Thymus (tissue), 14 donors: ENCODE measurements at places on chromosomes 16 and 17. TPM values are rescaled to one million over a fixed set of nuclear protein-coding genes. Genes with fewer than 3 reads are reported as not detected.

The CTRB2 gene
- total RNA-seq = not detected

GRCh38 chr17:1047177-1047878, 50.4 kb downstream of the TIMM22 start:
- H3K27me3 ChIP-seq = no peaks in the 10 kb centered on the region
- no peak overlapping the region for H3K4me3 ChIP-seq
- no peak for DNase-seq
- H3K27ac ChIP-seq = no peak overlapping the region
- peaks cover 3% of the 10 kb centered on the region for H3K36me3 ChIP-seq

GRCh38 chr16:4051591-4051990, 64.7 kb downstream of the ADCY9 start:
- no peak overlapping the region for H3K27ac ChIP-seq
- peaks cover 9% of the 10 kb centered on the region for H3K27me3 ChIP-seq
- no peaks in the 10 kb centered on the region for H3K4me1 ChIP-seq

DNA sequence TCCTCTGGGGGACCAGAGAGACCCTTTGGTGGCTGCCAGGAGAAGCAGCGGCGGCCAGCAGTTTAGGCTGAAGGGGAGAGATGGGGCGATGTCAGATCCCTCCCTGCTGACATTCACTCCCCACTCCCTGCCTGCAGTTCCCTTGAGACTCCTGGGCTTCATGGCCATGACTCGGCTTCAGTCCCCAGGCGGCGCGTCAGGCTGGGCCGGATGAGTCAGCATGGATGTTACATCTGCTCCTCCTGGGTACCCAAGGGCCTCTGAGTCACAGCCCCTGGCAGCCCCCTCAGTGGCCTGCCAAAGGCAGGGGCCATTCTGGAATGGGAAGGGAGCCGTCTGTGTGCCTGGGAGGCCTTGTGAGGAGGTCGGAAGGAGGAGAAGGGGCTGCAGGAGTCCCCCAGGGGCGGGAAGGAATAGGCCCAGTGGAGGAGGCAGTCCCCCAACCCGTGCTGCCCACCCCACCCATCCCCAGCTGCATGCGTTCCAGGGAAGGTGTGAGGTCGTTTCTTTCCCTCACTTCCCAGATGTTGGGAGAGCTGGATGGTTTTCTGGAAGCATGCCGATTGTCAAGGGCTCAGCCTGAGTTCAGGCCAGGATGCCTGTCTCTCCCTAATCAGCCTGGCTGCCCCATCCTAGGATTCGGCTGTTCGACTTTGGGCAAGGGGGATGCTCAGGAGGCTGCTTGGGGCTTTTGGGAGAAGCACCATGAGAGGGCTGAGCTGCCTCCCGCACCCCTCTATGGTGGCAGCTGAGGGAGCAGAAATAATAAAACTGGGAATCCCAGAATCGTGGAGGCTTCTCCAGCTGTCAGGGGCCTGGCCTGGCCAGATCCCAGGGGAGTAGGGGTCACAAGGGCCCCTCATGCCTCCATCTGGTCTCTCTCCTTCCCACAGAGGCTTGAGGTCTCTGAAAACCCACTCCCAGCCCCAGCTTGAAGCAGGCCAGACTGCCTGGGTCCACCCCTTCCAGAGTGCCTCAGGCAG, 9.7 kb downstream of the RHBDL3 start:
- peaks cover 25% of the 10 kb centered on the region for H3K27me3 ChIP-seq
- H3K27ac ChIP-seq = no peak overlapping the region
- H3K36me3 ChIP-seq = no peaks in the 10 kb centered on the region
- no peaks in the 10 kb centered on the region for H3K4me1 ChIP-seq
- no peak for DNase-seq
- H3K4me3 ChIP-seq = no peak overlapping the region

DNA sequence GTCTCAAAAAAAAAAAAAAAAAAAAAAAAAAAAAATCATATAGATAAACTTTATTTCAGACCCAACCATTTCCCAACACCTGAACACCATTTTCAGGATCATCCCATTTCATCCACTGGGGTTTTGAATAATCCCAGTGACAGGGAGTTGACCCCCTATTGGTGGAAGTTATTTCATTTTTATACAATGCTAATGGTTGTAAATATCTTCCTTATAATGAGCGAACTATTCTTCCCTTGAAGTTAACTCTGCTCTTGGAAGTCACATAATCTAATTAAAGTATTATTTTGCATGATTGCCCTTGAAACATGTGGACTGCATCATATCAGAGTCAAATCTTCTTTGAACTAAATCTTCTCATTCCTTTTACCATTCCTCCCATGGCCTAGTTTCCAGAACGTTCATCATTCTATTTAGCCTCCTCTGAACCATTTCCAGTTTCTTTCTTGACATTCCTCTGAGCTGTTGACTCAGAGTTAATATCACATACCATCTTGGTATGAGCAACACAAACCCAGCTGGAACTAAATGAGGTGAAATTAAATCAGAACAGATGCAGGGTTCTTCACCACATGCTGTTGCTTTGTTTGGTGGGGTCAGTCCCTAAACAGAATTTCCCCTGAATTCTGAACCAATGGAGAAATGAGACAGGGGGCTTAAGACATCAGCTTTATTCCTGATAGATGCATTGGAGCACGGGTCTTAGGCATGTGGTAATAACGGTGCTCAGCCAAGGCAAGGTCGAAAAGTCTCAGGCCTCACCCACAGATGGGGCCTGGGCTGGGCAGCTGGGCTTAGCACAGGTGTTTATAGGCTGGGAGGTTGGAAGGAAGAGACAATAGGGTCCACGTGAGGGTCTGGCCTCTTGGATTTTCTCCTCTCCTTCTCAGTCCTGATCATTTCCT, 8.9 kb downstream of the HSD17B2 start:
- no peaks in the 10 kb centered on the region for H3K4me1 ChIP-seq
- peaks cover 2% of the 10 kb centered on the region for H3K27me3 ChIP-seq
- no peaks in the 10 kb centered on the region for H3K36me3 ChIP-seq
- no peak for DNase-seq
- no peak overlapping the region for H3K27ac ChIP-seq
- no peak overlapping the region for H3K4me3 ChIP-seq

GRCh38 chr17:8697323-8697741, 47.3 kb downstream of the CCDC42 start:
- peaks cover 4% of the 10 kb centered on the region for H3K27me3 ChIP-seq
- H3K36me3 ChIP-seq = no peaks in the 10 kb centered on the region
- DNase-seq = no peak

- no peak overlapping the region for H3K27ac ChIP-seq
- no peaks in the 10 kb centered on the region for H3K36me3 ChIP-seq
- no peaks in the 10 kb centered on the region for H3K4me1 ChIP-seq
- H3K4me3 ChIP-seq = no peak overlapping the region
Observed at GRCh38 chr16:24626256-24626655, 86.9 kb downstream of the RBBP6 start.

DNA sequence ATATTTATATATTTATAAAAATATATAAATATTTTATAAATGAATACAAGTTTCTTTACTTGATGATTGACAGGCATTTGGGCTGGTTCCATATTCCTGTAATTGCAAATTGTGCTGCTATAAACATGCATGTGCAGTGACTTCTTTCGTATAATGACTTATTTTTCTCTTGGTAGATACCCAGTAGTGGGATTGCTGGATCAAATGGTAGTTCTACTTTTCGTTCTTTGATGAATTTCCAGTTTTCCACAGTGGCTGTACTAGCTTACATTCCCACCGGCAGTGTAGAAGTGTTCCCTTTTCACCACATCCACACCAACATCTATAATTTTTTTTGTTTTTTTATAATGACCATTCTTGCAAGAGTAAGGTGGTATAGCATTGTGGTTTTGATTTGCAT, 7.8 kb downstream of the ACSM2B start:
- H3K36me3 ChIP-seq = no peaks in the 10 kb centered on the region
- no peak overlapping the region for H3K4me3 ChIP-seq
- H3K4me1 ChIP-seq = no peaks in the 10 kb centered on the region
- no peak overlapping the region for H3K27ac ChIP-seq
- DNase-seq = no peak
